Stimulated activated CD8-positive, alpha-beta memory T cell treated with anti-CD3 and anti-CD28 coated beads, Interleukin-12 subunit alpha, Interleukin-12 subunit beta, amount 100 ng/mL, for 1 hour (primary cell): ENCODE measurements at places on chromosomes 2 and 18.

GRCh38 chr18:11517704-11518103, 91.7 kb upstream of the SLC35G4 start:
- no peak for DNase-seq

DNA sequence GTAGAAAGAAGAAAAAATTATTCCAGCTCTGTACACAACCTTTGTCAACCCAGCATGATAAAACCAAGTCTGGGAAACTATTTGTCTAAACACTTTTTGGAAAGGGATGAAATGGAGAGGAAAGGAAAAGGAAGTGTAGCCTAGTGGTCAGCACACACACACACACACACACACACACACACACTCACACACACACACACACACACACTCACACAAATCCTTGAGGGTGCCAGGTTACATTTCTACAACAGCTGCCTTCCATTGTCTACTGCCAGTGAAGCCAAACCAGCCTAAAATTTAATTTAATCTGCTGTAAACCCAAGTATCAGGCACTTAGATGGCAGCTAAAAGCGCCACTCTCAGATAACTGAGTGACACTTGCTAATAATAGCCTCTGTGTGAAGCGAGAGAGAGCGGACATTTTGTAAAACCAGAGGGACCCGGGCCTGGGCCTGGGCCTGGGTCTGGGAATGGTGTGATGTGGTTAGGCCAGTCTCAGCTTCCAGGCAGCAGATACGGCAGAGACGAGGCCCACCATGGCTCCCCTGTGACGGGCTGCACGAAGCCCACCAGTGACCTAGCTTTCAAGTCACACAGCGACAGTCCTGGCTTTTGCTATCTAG, 32.4 kb downstream of the BCL11A start:
- DNase-seq = no peak

DNA sequence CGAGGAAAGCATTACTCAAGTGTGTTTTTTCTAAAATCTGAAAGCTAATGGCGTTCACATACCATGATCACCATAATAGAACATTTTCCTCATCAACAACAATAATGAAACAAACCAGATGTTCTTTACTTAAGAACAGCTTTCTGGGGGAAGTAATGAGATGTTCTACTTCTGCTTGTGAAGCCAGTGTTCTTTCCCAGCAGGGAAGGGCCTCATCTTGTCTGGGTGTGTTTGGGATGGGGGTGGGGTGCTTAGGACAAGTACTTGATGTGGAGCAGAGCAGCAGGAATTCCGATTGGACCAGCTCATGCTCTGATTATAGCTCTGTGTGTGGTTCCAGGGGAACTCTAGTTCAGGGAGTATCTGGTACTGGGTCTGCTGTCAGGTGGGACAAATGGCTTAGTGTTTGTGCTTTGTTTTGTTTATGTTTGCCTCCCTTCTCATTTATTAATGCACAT, 163.0 kb upstream of the NOSTRIN start:
- DNase-seq = no peak

GRCh38 chr18:11994336-11994702, 13.0 kb downstream of the IMPA2 start:
- DNase-seq = no peak

DNA sequence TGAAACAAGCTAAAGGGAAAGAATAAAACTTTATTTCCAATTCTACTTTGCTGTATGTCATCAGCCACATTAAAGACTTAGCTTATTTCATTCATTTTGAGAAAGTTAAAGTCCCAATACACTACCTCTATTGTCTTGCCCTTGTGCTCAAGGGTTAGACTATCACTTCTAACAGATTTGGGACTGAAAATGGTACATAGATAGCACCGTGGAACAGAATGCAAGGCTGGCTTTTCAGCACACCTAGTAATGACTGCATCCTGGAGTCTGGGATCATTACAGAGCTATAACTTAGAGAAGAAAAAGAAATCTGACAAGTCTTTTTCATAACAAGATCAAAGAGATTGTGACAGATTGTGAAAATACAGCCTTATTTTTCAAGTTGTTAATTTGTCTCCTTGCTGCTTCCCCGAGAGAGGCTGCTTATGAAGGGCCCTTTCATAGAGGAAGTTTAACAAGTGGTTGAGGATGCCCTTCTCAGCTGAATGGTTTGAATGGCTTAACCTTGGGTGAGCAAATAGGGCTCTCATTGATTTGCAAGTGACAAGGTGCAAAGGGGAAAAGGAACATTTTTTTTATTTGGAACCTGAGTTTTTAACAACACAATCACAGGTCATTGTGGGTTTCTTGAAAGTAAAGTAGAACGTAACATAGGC, 371.8 kb downstream of the EPHA4 start:
- no peak for DNase-seq

GRCh38 chr2:6724605-6725140, 141.0 kb downstream of the CMPK2 start:
- no peak for DNase-seq
